ENCODE measurements at places on chromosomes 6 and 20.

- no peak for DNase-seq
Measured at GRCh38 chr6:96721227-96721626, 116.0 kb downstream of the GPR63 start.

DNA sequence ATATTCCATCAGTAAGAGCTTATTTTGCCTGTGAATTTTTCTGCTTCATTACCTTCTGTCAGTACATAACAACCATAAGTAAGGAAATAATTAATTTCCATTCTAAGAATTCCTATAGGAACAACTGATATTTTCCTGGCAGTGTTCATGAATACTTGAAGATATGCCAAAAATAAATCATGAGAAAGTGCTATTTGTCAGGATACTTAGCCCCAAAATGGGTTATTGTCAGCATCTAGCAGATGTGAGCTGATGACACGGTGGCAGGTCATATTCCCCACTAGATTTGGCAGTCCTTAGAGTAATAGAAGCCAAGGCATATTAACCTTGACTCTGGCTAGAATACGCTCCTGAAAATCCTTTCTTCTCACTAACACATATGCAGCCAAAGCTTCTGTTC lies 43.2 kb upstream of the CRISP1 start:
- no peak for DNase-seq

- no peak for DNase-seq
Measured at GRCh38 chr6:32132110-32132509, 2.0 kb upstream of the FKBPL start.

GRCh38 chr6:130118236-130118635 lies 99.9 kb downstream of the L3MBTL3 start:
- no peak for DNase-seq

GRCh38 chr6:905556-905955 lies 212.6 kb upstream of the EXOC2 start:
- no peak for DNase-seq

DNA sequence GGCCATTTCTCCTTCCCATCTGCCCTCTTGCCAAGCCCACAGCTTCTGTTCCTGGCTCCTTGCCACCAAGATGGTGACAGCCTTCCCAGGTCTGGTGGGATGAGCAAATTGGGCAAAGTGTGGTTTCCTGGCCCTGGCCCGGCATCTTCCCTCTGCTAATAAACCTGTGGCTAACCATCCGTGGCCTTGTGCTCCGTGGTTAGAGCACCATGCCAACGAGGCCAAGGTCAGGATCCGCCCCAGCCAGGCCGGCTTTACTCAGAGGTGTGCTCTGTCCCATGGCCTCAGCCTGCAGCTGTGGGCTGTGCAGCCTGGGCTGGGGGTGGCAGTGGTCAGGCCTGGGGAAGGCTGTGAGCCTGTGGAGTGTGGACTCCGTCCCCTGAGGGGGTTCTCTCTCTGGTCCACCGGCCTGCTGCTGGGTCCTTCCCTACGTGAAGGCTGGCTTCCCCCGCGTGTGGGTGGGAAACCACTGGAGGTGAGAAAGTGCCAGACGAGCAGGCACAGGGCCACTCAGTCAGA lies 117.4 kb downstream of the VEGFA start:
- DNase-seq = no peak

DNA sequence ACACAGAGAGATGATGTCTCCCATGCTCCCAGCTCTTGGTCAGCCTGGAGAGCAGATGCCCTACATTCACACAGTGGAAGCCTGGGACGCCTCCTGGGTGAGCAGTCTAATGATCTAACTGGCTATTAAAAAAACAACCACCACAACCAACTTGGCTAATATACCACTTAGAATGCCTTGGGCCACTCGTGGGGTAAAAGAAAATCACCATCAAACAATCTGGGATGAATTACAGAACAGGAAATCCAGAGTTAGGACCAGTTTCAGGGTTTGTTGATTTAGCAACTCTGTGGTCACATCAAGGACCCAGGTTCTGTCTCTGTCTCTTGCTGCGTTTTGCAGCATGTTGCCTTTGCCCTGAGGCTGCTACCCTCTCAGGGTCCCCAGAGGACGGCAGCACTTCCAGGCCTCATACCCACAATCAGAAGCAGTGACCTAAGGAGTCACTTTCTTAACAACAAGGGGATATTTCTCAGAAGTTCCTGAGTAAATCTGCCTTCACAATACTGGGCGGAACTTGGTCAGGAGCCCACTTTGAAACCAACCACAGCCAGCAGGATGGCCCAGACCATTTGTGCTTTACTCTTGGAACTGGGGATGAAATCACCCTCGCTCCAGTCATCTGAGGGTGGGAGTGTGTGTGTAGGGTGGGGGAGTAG lies 118.7 kb downstream of the CLIC5 start:
- no peak for DNase-seq

DNA sequence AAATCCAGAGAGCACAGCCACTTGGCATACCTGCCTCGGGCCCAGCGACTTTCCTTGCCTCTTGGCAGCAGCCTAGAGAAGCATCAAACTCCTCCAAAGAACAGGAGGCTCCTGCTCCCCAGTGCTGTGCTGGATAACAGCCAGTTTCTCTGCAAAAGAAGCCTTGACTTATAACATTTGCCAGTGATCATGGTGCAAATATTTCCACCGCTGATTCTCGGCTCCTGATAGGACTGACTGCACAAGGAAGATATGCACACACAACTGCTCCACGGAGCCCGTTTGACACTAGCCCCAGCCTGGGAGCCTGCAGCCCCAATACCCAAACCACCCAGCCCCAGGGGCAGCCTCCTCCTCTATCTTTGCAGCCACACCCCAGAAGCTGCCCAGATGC lies 17.5 kb downstream of the ACSS1 start:
- DNase-seq = no peak

DNA sequence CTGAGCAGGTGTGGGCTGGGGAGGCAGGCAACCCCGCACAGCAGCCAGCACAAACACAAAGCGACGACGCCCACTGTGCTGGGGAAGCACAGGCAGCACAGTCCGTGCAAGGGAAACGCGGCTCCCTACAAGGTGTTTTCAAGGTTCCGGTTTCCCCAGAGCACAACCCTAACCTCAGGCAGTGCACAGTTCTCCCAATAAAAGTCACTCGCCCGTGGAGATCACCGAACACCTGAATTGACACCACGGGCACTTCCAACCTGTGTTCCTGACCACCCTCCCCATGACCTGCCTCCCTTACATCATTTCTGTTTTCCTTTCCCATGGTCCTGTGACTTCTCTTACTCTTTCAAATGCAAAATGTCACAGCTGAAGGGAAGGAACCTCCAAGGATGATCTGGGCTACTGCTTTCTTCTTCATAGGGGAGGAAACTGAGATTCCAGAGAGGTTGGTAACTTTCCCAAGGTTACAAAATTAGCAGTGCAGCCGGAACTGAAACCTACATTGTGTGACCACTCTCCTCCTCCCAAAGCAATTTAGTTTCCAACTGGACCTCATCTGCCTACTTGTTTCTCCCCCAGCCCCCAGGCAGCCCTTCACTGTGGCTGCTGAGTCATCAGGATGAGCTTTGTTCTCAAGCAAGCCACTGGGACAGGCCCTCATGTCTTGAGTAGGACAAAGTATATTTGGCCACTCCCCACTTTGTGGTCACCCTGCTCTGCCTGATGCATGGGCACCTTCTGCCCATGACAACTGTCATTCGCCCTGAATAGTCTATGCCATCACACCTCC lies 125.3 kb downstream of the ATXN1 start:
- DNase-seq = no peak

- DNase-seq = no peak
Measured at GRCh38 chr6:170100046-170100445, 190.8 kb downstream of the DLL1 start.

DNA sequence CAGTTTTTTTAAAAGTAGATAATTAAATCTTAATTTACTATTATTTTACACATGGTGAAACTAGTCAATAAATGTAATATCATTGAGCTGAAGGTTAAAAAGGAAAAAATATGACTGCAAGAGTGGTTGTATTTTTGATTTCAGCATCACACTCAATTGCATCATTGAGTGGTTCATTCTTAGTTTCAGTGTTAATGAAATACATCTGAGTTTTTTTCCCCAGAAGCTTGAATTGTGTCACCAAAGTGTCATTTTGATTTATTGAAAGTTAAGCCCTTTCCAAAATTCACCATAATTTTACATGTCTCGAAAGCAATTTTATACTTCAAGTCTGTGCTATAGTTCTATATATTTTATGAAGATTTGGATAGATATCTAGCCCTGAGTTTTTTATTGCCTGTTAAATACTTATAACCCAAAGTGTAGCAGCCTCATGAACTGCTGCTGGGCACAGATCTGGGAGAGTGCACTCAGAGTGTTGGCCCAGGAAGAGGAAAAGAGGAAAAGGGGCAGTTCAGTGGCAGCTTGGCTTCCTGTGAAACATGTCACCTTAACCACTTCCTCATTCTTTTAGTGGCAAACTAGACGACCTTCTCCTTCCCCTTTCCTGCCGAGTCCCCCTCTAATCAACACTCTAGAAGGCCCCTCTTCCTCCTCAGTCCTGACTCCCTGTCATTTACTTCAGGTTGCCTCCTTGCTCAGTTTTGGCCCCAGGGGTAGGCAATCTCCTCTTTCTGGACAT lies 140.7 kb downstream of the ESR1 start:
- no peak for DNase-seq

- DNase-seq = no peak
Measured at GRCh38 chr6:44652547-44652946, 265.0 kb downstream of the CDC5L start.

DNA sequence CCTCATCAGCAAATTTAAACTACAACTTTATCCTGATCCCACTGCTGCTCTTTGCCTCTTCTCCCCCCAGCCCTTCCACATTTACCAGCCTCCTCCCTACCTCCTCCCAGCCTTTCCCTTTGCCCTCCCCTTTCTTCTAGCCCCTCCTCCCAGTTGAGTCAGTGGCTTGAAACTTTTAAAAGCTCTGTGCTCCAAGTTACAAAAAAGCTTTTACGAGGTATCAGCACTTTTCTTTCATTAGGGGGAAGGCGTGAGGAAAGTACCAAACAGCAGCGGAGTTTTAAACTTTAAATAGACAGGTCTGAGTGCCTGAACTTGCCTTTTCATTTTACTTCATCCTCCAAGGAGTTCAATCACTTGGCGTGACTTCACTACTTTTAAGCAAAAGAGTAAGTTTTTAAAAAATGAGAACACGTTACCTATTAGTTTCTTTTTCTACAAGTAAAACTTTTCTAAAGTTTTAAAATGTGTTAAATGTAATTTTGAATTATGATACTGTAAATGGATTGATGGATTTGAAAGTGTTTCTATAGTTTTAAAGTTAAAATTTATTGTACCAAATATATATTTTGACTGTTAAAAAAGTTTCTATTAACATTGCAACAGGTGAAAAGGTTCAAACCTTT lies at the start of gene GJA1:
Gene GJA1 (plus strand): TSS at position 203 of the 626 bp plus-strand sequence. CDS start 11,202 bp downstream, outside the sequence.
- DNase-seq = no peak

DNA sequence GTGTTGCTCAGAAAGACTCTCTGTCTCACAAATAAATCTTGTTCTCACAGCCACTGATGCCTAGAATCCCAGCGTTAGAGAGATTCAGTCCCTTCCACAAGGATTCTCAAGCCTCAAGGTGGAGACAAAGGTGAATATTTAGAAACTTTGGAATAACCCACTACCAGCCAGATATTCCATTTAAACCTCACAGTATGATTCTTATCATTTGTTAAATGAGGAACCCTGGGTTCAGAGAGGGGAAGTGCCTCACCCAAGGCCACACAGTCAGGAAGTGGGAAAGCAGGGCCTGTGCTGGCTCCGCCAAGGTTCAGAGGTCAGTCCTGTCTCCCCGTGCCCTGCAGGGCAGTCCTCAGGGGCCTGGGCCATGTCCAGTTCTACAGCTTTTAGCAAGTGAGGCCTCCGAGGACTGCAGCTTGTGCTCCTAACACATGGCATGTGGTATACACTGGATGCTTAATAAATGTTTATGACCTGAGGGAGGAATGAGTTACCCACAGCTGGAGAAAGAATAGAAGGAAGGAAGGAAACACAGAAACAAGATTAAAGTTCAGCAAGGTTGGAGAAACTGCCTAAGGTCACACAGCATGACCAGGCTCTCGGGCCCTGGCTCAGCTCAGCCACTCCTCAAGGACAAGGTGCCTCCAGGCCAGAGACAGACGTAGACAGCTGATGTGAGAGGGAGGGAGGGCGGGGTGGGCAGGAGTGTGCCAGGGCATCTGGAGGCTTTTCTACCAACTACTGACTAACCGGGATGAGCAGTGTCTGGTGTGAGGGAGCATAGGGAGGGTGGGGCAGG lies 3.9 kb upstream of the TGM2 start:
- no peak for DNase-seq

DNA sequence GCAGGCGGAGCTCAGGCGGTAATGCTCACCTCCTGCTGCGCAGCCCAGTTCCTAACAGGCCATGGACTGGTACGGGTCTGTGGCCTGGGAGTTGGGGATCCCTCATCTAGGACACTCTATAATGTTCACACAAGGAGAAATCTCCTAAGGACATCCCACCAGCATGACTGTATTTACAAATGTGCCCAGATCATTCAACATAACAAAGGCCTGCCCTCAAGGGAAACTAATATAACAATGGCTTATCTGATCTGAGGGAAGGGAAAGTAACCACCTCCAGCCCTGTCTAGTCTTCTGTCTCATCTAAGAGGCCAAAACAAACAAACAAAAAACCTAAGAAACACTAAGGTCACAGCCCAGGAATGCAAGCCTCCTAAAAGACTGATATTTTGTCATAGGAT lies 232.8 kb downstream of the RNGTT start:
- DNase-seq = no peak

GRCh38 chr20:34984756-34985261 lies 29.1 kb downstream of the MYH7B start:
- no peak for DNase-seq

DNA sequence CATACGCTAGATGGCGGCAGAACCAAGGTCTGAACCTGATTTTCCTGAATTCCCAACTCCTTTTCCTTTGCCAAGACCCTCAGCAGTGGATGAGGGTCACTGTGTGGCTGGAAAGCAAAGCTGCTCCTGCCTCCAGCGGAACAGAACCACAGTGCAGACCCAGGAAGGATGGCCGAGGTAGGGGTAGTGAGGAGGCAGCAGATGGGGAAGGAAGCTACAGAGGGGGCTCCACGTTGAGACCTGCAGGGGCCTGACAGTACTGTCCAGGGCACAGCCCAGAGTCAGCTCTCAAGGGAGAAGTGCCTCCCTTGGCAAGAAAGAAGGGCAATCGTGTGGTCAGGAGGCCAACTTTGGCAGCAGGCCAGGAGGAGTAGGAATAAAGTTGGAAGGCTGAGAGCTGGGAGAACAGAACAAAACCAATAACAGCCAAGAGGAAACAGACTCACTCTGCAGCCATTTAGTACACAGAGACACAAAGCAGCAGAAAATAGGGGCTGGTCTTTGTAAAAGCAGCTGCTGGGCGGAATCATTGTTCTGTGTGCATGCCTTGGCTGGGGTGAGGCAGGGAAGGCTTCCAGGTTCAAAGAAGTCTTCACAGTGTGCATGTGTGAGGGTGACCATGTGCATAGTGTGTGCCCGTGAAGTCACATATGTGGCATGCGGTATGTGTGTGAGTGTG lies 3.1 kb downstream of the GABRR2 start:
- DNase-seq = no peak

- no peak for DNase-seq
Measured at GRCh38 chr6:151008425-151008824, 142.9 kb downstream of the MTHFD1L start.

Measured in CD4-positive, alpha-beta memory T cell (primary cell).